ENCODE measurements at places on chromosomes 11 and 22.
A peak's percentile ranks its signal among the peaks of the same experiment; 100 is the strongest.

- DNase-seq = no peak
Observed at GRCh38 chr11:84890676-84891075, 736.5 kb downstream of the DLG2 start.

- DNase-seq = no peak
Observed at GRCh38 chr11:44333271-44334218, 23.6 kb upstream of the ALX4 start.

GRCh38 chr22:24429411-24430365, 2.3 kb downstream of the ADORA2A start:
- DNase-seq = no peak

DNA sequence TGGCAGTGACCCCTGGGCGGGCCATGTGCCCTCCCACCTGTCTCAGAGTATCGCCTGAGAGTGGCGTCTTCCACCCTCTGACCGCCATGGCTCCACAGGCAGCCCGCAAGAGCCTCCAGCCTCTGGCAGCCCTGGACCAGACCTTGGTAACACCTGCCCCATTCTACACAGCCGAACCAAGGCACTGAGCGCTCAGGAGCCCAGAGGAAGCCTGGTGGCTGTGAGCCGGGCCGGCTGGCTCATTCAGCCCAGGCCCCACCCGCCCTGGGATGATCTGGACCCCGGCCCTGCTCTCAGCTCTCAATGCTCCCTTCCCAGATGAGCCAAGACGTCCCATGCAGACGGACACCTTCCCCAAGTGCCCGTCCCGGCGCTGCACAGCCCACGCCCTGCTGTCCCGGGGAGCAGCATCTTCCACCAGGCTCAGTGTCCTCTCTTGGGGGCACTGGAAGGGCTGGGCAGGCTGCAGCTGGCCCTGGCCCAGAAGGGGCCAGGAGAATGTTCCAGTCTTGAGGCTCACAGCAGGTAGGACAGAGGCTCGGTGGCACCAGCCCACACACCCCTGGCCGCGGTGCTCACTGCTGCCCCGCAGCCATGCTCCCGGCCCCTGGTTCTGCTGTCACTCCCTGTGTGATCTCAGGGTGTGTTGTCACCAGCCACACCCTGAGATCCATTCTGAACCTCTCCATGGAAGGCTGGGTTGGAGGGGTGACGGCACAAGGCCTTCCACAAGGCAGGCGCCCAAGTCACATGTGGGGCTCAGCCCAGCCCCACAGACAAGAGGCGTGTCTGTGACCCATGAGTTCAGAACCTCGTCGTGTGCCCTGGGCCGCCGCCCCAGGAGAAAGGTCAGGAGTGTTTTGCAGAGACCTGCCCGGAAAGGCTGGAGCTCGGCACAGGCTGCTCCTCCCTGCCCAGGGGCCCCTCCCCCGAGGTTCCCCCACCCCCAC, 24.2 kb upstream of the PPARA start:
- DNase-seq = no peak

GRCh38 chr22:49999063-49999945, 13.3 kb downstream of the IL17REL start:
- no peak for DNase-seq

DNA sequence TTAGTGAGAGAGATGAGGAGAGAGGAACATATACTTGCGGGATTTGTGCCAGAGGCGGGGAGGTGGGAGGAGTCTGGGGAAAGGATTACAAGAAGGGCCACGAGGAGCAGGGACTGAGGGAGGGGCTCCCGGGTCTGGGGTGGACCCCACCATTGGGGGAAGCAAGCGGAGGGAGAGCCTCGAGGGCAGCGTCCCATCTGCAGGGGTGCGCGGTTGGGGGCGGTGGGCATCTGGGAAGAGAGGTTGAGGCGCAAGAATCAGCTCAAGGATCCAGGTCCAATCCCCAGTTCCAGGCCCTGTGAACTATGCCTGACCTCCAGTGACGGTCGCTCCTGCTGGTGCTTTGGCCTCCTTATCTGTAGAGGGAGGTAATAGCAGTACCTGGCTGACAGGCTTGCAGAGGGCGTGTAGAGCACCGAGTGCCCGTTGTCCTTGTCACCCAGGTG, 38.0 kb downstream of the ADAMTS15 start:
- no peak for DNase-seq

- DNase-seq = no peak
Observed at GRCh38 chr11:8768625-8769333, 86.2 kb downstream of the RPL27A start.

GRCh38 chr11:43830928-43831440, 49.6 kb upstream of the ALKBH3 start:
- DNase-seq = no peak

- DNase-seq = no peak
Observed at GRCh38 chr11:74849525-74850391, 99.1 kb downstream of the XRRA1 start.

- DNase-seq = no peak
Observed at GRCh38 chr11:58905721-58906547, 33.4 kb upstream of the GLYATL1 start.

GRCh38 chr11:19970944-19971343, 189.3 kb downstream of the DBX1 start:
- no peak for DNase-seq

DNA sequence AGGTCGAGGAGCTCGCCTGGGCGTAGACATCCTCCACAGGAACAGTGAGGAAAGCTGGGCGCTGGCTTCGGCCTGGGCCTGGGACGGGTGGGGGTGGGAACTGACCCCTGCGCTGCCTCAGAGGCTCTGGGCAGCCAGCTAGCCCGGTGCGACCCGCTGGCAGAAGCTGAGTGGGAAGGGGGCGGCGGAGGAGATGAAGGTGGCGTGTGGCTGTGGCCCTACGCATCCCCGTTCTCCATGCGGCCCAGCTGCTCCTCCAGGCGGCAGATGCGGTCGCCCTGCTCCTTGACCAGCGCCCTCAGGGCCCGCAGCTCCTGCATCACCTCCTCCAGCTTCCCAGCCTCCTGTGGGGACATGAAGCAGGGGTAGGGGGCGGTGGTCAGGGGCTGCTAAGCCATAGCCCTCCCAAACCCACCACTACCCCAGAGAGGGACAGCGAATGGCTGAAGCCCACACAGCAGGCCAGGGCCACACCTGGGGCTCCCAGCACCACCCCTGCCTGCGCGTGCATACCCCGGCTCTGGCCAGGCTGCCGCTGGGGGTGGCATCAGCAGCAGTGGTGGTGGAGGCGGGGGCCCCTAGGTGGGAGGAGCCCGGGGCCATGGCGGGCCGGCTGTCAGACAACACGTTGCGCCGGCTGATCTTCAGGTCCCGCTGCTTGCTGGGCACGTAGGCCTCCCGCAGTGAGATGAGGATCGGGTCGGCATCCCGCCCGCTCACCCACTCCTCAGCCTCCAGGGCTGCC, 848 bp upstream of the PTPRCAP start:
- DNase-seq = no peak

DNA sequence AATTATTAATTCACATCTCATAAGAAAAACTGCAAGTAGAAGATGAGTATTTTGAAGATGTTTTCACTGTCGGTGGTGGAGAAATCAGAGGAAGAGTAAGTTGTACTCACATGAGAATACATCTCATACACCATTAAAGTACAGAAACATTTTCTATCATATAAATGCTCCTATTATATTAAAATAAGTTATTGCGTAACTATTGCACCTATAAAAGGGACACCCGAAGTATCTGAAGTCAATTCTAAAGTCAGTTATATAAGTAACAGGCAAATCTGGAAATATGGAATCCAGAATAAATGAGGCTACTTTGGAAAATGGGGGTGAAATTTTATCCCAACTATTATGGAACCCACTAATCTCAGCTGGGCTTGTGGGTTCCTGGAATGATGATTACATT, 103.3 kb downstream of the FAM76B start:
- DNase-seq = no peak

- no peak for DNase-seq
Observed at GRCh38 chr11:119584193-119585042, 144.6 kb downstream of the NECTIN1 start.

DNA sequence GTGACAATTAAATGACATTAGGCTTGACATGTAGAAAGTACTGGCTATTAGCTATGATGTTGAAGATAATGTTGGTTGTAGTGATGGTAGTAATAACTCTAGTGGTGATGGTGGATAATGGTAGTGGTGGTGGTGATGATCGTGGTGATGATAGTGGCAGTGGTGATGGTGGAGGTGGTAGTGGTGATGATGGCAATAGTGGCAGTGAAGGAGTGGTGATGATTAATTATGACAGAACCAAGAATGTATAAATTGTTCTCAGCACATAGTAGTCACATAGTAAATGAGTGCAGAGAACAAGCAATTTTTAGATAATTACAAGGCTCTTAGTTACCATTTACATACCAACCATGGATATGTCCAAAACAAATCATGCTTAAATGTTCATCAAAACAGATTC, 5.3 kb upstream of the CD44 start:
- DNase-seq = no peak

DNA sequence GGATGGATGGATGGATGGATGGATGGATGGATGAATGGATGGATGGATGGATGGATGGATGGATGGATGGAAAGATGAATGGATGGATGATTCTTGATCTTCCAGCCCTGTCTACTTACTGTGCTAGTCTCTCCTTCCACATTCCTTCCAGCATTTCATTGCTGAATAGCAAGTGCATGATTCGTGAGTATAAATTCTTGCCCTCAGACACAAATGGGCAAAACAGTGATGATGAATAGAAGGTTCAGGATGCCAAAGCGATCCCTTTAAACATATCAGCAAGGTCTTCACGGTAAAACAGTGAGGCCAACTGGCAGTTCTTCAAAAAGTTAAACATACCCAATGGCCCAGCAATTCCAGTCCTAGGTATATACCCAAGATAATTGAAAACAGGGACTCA, 400.2 kb downstream of the MN1 start:
- DNase-seq = no peak

- no peak for DNase-seq
Observed at GRCh38 chr11:22828373-22828772, 1.2 kb downstream of the SVIP start.

- DNase-seq = no peak
Observed at GRCh38 chr22:30751529-30751928, 56.9 kb downstream of the OSBP2 start.

DNA sequence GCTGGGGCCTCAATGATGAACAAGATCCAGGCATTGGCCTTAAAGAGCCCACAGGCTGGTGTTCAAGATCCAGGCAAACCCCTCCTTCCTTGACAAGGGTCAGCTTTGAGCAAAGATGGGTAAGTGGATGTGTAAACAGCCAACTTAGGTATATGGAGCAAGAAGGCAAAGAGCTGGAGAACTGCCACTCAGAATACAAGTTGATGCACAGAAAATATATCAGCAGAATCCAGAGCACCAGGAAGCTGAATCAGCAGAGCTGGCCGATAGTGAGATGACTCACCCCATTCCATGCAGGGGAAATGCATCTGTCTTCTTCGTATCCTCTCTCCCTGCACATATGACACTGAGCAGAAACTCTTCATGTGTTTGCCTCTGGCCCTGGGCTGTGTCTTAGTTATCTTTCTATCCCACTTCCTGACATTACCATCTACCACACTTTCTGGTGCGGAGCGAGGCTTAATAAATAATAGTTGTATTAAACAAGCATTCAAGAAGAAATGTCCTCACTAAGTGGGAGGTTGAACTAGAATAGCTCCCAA, 57.8 kb downstream of the ENDOD1 start:
- no peak for DNase-seq

GRCh38 chr11:125995313-125995712, 49.5 kb downstream of the VSIG10L2 start:
- no peak for DNase-seq

DNA sequence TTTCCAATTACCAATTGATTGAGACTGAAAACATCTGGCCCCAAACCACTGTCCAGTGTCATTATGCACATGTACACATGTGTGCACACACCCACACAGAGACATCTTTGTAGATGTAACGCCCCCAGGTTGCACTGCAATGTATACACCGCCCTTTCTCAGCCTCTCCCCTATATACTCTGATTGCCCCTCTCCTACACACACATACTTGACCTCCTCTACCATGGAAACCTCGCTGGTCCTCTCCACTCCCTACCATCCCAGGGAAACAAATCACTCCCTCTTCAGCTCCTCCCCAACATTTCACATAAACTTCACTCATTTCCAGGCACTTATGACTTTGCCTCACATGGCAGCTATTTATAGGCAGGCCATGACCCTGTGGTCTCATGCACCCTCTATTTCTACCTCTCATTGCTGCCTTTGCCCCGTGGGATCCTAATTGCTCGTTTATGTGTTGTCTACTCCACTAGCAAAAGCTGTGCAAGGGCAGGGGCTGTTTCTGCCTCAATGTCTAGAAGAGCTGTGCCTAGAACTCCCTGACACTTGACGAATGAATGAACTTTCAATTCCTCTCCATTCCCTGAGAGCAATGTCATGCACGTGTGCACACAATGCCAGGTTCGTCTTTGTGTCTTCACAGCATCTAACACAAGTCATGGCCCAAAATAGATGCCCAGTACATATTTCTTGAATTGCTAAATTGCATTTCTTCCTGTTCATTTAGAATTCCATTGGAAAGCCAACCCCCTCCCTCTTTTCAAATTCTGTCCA, 10.0 kb upstream of the TMA7B start:
- no peak for DNase-seq

- DNase-seq = no peak
Observed at GRCh38 chr11:21556926-21557325, 636.0 kb upstream of the ANO5 start.

DNA sequence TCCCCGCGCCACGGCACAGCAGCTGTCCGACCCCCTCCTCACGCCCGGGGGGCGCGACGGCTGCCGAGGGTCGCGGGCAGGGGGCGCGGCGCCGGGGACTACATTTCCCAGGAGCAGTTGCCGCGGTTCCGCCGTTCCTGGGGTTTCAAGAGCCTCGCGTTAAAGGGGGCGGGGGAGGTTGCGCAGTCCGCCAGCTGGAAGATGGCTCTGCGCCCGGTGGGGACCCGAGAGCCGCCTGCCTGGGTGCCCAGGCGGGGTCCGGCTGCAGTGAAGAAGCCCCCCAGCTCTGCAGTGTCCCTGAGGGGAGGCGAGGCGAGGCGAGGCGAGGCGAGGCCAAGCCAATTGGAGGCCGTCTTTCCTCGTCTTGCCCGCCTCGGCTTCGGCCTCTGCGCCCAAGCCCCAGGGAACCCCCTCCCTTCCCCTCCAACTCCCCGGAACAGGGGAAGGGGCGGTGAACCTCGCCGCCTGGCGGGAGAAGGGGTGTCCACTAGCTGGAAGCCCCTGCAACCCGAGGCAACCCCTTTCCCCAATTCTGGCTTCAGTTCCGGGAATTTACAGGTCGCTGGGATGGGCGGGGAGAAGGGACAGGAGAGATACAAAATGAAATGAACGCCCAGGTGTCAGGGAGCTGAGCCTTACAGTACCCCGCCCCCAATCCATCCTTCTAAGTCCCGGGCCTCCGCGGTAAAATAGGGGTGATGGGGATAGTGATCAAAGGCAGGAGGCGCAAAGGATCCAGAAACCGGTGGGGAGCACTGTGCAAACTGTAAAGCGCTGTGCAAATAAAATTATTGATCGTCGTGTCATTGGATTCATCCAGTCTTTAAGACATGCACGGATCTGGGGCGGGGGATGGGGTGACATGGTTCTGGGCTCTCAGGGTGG, 5.2 kb upstream of the GCAT start:
- peak; percentile 79 for DNase-seq

All from SHP77 (cell line).